RWPE2 (cell line): ENCODE measurements at places on chromosomes 12 and 14.

DNA sequence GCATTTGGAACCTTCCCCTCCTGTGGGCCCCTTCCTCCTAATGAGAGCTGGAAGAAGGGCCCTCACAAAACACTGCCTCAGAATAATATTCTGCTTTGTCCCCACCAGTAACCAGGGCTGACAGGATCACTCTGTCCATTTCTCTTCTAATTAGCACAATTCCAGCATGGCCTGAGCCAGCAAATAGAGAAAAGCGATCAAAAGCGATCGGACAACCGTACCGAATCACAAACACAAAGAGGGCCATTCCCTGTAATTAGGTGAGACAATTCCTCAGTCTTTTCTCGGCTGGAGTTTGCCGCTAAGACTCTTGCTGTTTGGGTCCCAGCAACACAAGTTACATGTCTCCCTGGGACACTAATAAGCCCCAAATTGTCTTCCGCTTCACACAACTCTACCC is 35.6 kb upstream of the VSX2 start:
- DNase-seq = no peak

GRCh38 chr14:82134411-82134810 is 600.8 kb upstream of the SEL1L start:
- DNase-seq = no peak

GRCh38 chr12:93989949-93990348 is 158.4 kb upstream of the PLXNC1 start:
- no peak for DNase-seq

GRCh38 chr14:50875359-50876070 is 3.7 kb downstream of the ABHD12B start:
- DNase-seq = no peak

DNA sequence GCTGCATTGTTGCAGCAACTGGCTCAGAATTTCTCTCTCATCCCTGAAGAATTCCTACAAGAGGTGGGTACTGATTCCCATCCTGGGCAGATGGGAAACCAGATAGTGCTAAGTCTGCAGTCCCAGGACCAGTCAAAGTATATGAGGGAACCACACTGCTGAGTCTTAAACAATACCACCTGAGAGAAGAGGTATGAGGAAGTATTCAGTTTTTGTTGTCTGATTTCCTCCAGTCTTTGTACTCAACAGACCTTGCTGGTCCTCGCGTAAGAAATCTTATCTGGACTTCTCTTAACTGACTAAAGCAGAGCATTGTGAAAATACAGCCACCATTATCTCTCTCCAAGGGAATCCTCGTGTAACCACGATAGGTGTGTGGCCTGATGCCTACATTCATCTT is 3.6 kb upstream of the EDDM3A start:
- no peak for DNase-seq

- no peak for DNase-seq
Measured at GRCh38 chr12:19008102-19008501, 121.4 kb upstream of the PLEKHA5 start.

- DNase-seq = no peak
Measured at GRCh38 chr12:110102255-110102654, 21.9 kb upstream of the IFT81 start.

DNA sequence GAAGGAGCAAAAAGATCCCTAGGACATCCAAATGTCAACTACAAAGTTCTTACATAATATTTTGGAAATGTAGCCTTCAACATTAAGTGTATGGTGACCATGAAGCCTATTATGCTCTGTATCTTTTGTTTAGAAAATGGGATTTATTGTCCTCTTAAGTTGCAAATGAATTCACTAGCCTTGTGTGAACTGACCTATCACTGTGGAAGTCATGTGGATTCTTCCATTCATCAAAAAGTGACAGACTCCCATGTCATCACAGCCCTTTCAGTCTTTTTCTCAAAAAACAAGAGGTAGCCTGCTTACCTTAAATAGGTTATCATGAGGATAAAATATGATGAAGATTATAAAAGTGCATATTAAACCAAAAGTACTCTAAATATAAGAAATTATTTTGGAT is 179.9 kb downstream of the GRIP1 start:
- DNase-seq = no peak

DNA sequence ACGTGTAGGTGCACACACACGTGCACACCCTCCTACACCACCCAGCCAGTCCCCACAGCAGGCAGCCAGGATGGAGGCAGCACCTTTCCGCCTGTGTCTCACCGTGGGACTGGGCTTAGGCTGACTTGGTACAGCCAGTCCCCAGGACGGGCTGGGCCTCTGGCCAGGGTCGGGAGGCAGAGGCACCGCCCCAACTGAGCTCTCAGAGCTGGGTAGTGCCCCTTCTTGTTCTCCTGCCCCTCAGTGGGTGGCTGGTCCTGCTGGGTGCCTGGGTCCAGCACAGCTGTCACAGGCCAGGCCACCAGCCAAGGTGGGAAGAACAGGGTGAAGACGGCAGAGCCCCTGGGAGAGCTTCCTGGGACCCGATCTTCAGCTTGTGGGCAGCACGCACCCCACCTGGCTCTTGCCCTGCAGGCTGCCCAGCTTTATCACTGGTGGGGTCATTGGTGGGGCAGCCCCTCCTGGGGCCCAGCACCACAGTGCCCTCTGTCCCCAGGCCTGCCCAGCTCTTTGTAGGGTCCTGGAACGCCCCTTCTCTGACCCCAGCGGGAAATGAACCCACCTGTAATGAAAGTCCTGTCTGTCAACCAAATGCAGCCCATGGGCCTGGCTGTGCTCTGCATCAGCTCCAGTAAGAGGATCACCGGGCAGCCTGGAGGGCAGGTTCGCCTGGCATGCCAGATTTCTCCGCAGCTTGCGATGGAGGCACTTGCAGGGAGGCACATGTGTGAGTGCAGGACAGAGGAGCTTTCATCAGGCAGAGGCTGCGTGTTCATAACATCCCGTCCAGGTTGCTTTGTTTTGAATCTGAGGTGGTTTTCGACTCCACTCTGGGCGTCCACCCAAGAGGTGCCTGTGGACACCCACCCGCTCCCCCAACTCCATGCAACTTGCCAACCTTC is 14.7 kb downstream of the CDCA4 start:
- peak; percentile 68 for DNase-seq

DNA sequence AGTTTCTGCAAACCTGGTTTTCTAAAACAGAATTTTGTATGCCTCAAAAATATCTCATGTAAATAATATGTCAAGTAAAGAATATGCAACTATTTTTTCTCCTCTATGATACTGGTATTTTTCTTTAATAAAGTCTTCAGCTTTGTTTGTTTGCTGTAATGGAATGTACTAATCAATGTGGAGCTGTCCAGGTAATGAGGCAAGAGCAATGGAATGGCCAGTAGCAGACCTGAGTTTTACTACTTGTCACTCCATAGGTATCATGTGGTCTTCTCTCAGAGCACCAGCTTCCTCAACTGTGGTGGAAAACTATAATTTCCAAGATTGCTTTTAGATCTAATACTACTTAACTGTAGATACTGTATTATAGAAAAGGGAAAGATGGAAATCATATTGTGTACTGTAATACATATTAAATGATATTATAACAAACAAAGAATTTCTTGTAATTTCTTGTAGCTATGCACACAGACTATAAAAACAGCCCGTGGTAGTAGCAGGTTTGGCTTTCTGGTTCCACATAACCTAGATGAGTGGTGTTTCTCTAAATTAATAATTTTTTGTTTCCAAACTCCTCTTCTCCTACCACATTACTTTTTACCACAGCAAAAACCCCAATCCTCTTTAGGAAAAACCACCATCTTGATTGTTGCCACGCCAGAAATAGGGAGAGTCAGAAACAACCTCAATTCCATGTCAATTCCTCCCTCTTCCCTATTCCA is 70.6 kb downstream of the KIF21A start:
- DNase-seq = no peak

DNA sequence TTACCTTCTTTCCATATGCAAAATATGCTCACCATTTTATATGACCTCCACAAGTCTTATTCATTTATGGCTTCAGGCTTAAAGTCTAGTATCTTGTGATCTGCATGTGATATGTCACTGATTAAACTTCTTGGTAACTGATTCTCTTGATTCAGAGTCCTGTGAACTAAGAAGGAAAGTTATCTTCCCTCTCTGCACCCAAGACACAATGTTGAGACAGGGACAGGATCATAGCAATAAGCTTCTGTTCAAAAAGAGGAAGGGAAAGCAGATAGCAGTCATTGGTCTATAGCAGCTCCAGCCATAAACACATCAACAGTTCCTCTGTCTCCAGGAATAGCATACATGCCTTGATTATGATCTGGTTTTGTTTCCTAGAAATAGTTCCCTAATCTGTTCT is 103.1 kb downstream of the UNC79 start:
- DNase-seq = no peak

GRCh38 chr14:30999038-30999773 is 26.2 kb upstream of the AP4S1 start:
- no peak for DNase-seq

DNA sequence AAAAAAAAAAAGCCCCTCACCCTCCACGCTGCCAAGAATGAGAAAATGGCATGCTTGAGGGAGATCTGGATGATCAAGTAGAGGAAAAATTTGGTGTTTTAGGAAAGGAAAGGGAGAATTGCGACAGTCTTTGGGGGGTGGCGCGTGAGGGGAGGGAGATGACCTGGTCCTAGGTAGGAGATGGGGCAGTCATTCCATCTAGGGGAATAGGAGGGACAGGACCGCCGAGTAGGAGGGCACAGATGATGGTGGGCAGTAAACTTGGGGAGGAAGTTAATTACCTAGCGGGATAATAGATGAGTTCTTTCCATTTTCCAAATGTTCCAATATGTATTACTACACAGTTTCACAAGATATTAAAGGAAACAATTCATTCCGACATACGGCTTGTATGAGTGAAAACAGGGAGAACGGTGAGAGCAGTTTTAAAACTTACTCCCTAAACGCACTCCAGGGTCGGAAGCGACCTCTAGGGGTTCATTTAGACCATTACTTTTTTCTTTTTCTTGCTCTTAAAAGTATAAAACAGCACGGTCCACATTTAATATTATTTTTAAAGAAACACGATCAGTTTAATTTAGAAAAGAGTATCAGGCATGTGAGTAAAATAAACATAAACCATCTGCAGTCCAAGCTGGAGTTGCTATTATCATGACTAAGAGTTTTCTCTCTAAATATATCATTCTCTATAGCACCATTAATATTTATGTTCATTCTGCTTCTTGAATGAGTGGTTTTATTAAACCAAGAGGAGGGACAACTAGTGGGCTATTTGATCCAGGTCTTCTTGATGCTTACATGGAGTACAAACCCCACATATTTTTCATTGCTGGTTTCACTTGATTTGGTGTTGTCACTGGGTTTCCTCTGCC is 3.0 kb upstream of the FNTB start:
- no peak for DNase-seq

DNA sequence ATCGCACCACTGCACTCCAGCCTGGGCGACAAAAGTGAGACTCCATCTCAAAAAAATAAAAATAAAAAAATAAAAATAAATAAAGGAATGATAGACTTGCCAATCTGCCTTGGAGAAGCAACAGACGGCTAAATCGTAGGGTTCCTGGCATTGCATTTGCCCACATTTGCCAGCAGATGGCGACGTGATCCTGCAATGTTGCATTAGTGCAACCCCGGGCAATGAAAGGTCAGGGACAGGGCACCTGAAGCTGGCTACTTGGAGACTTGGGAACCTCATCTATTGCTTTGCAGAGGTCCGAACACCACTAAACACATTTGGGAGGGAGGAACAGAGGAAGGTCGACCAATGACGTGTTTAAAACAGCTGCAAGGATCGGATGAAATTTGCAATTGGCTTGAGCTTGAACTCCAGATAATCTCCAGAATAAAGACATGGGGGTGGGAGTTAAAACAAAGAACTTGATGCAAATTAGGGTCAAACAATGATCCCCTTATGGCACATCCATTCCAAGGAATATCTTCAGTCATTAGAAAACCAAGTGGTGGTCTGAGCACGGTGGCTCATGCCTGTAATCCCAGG is 34.6 kb downstream of the SPRING1 start:
- no peak for DNase-seq

GRCh38 chr12:112282920-112283319 is 99.3 kb downstream of the HECTD4 start:
- DNase-seq = no peak

DNA sequence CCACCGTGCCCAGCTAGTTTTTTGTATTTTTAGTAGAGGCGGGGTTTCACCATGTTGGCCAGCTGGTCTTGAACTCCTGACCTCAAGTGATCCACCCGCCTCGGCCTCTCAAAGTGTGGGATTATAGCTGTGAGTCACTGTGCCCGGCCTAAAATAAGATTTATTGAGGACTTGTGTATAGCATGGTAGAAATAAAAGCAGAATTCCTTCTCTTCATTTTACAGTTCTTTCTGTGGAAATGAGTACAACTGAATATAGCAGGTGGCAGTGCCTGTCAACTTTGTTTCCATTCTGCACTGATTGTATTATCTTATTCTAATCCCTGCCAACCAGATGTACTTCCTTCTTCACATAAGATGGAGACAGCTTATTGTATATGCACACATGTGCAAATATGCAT is 41.0 kb downstream of the DIP2B start:
- DNase-seq = no peak

DNA sequence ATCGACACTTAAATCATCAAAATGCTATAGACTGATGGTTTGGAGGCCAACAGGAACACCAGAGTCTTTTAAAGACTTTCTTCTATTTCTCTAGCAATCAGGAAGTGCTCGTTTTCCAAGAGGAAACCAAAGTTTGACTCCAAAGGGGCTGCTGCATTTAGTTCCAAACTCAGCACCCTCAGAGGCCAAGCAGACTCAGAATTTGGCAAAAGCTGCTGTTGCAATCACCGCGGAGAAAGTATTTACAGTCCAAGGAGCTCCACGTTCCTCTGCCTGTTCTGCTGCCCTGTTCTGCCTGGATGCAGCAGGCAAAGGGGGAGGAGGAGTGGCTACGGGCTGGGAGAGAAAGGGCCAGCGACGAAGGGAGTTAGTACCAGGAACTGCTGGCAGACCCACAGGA is 325.1 kb downstream of the BCL11B start:
- peak; percentile 34 for DNase-seq

DNA sequence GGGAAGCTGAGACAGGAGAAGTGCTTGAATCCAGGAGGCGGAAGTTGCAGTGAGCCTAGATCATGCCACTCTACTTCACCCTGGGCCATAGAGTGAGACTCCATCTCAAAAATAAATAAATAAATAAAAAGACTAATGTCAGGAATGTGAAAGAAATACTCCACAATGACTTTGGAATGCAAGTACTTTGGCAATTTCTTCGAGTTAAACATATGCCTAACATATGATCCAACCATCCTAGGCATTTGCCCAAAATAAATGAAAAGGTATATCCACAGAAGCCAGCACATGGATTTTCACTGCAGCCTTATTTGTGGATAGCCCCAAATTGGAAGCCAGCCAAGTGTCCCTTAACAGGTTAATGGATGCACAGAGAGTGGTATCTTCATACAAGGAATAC is 357.9 kb upstream of the TMEM132C start:
- DNase-seq = no peak

GRCh38 chr12:22163594-22163993 is 117.6 kb downstream of the CMAS start:
- DNase-seq = no peak

GRCh38 chr14:92033906-92034687 is 5.8 kb downstream of the TRIP11 start:
- DNase-seq = no peak
